RPMI7951 (cell line): ENCODE measurements at places on chromosomes 16 and 17. TPM values are rescaled to one million over a fixed set of nuclear protein-coding genes. Genes with fewer than 3 reads are reported as not detected.

DNA sequence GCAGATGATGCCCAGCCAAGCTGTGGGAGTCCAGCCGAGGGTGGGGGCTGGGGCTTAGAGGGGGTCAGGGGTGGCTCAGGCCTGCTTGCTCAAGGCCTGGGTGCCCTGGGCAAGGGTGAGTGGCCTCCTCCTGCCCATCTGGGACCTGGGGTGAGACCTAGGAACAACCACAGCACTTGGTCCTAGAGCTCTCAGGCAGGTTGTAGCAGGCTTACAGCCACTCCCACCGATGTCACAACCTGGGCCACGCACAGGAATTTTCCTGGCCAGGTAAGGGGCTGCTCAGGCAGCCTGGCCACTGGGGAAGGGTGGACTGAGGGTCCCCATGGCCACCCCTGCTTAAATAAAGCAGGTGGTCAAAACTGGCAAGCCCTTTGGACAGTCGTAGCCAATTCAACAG, 6.3 kb upstream of the SREBF1 start:
- DNase-seq, result no peak

DNA sequence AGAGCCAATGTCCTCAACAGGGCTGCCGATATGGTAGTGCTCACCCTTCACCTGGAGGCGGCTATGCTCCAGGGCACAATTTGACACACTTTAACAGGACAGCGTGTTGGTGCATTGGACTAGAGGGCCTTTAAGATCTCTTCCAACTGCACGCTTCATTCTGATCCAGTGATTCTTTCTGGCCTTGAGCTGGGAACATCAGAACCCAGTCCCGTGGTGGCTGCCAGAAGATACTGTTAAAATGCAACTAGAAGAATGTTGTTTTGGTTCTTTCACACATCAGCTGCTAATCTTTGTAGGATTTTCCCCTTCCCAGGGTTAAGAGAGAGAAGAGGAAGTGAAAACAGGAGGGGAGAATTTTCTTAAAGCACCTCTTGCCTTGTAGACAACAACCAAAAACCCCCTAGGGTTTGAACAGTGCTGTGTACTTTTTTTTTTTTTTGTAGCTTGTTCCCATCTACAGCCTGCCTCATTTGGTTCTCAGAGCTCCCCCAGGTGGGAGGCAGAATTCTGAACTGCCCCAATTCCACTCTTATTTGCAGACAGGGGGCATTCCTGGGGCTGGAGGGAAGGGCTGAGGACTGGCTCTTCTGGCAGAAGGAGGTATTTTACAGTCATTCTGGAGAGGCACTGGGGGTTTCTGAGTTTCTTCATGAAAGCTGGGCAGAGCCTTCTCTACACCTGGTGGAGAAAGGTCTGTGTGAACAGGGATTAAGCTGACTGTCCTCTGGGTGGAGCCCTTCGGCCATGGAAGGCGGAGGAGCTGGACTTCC, 32.4 kb downstream of the SMARCE1 start:
- peak; percentile 47 for DNase-seq

GRCh38 chr17:78269955-78270381, 38.5 kb downstream of the TMEM235 start:
- no peak for DNase-seq

- DNase-seq, result no peak
Measured at GRCh38 chr17:3035256-3035967, 28.0 kb downstream of the OR1D5 start.

- DNase-seq, result no peak
Measured at GRCh38 chr16:19875900-19876299, 8.7 kb downstream of the GPRC5B start.

GRCh38 chr16:88058136-88058535, 106.9 kb downstream of the BANP start:
- no peak for DNase-seq

DNA sequence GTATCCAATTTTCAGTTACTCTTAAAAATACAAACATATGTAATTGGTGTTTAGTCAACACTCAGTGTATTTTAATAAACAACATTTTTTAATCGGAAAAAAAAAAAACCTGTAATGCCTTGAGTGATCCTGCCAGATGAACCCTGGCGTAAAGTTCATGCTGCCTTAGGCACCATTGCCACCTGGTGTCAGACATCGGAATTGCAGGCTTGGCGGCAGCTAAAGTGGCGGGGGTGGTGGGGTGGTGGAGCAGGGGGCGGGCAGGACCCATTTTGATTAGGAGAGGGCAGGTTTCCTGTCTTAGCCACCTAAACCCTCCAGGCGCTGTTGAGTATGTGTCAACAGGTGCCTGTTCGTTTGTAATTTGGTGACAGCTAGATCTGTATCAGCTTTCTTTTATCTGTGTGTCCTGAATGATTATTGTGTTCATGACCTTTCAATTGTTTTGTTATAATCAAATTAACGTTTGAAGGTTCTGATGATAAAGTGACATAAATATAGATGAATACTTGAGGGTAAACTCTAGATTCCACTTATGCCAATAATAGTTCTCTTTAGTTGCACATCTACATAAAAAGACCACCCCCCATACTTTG, 588.7 kb downstream of the CDH13 start:
- peak; percentile 50 for DNase-seq

GRCh38 chr16:66604376-66605176, at the start of gene CMTM3:
CMTM3 (plus strand) TSS chr16:66604704; CDS start chr16:66604806, 102 bp downstream.
- peak; percentile 63 for DNase-seq

GRCh38 chr16:68400924-68401460, 47.3 kb downstream of the SMPD3 start:
- DNase-seq, result no peak

- DNase-seq, result peak; percentile 54
Measured at GRCh38 chr17:48814504-48814903, 2.5 kb downstream of the TTLL6 start.

GRCh38 chr16:2270588-2271470, 2.9 kb upstream of the RNPS1 start:
- no peak for DNase-seq

DNA sequence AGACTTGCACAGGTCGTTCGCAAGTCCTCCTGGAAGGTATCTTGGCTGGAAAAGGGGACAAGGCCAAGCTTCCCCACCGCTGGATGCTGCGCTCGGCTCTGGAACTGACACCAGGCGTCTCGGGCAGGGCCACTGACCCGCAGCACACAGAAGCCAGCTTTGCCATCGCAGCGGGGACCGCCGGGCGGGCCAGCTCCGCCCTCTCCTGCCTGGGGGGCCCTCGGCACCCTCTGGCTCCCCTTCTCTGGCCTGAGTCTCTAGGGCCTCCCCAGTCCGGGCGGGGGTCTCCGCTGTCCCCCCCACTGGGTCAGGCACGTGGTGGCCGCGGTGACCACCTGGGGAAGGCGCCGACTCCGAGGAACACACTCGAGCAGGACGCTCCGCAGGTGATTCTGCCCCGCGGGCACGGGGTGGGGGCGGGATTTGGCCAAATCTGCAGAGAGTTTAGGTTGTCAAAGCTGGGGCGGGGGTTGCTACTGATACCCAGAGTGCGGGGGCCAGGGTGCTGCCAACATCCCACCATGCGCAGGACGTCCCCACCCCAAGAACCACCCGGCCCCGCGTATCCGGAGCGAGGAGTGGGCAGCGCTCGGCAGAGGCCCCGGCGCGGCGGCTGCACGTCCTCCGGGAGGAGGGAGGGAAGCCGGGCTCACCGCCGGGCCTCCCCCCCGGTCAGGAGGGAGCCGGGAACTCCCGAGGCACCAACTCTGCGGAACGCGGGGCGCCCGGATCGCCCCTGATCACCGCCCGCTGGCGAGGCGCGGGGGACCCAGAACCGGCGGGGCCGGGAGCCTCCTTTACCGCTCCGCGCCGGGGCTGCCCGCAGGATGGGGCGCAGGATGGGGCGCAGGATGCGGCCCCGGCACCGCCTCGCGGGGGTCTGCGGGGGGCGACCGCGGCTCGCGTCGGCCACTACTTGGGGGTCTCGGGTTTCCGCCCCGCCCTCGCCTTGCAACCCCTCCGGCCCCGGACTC, 744 bp upstream of the METRNL start:
- no peak for DNase-seq

GRCh38 chr16:58020628-58021521, 4.7 kb upstream of the MMP15 start:
- DNase-seq, result peak; percentile 33

- DNase-seq, result no peak
Measured at GRCh38 chr16:1602285-1602684, 9.6 kb downstream of the IFT140 start.

DNA sequence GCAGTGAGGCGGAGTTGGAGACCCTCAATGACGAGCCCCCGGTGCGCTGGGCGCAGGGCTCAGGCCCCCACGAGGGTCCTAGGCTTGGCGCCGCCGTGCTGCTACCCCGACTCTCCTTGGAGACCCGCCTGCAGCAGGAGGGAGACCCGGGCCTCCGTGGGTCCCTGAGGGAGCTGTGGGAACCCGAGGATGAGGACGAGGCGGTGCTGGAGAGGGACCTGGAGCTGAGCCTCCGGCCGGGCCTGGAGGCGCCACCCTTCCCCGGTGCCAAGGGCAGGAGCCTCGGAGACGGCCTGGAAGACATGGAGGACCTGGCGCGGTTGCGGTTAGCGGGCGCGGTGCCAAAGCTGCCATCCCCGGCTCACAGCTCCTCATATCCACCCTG, 2.3 kb downstream of the MYO15B start:
- DNase-seq, result no peak

GRCh38 chr17:29292071-29292991, 1.6 kb downstream of the NUFIP2 start:
- DNase-seq, result peak; percentile 31

DNA sequence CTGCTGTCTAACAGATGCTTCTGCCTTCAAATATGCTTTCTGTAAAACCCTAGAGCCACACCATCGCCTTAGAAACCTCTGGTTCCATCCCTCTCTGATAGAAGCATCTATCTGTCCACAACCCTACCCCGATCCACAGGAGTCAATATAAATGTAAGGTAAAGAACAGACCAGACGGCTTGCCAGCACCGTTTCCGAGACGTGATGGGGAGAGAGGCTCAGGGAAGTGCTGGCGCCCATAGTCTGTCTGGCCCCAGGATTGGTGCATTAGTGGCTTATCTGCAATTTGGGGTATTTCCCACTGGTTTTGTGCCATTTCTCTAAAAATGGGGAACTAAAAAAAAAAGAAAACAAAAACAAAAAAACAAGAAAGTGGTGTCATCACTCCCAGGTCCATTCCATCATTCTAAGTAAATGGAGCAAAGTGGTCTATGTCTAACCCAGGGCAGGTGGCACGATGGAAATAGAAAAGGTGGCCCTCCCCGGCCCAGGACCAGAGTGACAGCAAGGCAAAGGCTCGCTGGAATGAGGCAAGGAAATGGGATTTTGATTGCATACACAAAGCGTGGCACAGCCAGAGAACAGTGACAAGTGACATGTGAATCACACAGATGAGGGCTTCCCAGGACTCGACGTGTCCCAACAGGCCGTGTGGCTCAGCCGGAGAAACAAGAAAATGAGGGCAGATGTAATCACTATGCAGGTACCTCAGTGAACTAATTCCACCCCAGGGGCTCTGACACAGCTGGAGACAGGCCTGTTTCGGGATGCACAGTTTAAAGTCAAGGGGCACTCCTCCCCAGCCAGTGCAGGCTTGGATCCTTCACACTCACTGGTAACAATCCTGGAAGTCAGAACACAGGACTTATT, 125.6 kb downstream of the GAS7 start:
- no peak for DNase-seq

- DNase-seq, result peak; percentile 39
Measured at GRCh38 chr17:64128787-64129514, 993 bp downstream of the ERN1 start.

- DNase-seq, result no peak
Measured at GRCh38 chr17:4375039-4375748, 8.7 kb upstream of the UBE2G1 start.

GRCh38 chr16:84832488-84833143, 12.8 kb downstream of the CRISPLD2 start:
- DNase-seq, result peak; percentile 60

- DNase-seq, result no peak
Measured at GRCh38 chr17:38674014-38674748, 576 bp downstream of the EPOP start.

DNA sequence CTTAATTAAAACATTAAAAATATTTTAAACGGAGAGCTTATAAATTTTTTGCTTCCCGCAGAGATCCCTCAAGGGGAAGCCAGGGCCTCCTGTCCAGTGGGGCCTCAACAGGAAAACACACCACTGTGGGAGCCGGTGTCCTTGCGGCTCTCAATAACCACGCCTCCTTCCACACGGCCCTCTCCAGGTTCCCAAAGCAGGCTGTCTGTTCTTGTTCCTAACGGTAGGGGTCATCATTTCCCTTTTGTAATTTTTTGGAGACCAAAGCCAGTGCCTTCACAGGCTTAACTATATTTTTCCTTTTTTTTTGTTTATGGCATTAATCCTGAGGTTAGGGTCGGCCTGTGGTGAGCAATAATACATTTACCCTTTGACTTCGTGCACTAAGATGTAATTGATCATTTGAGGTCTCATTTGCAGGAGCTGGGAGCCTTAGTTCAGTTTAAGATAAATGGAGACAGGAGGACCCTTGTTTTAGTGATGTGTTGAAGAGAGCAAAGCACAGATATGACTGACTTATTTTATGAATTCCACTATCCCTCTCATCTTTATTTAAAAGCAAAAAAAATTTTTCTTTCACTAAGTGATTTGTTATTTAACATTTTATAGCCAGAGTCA, 77.5 kb upstream of the N4BP1 start:
- DNase-seq, result peak; percentile 70

- peak; percentile 59 for DNase-seq
Measured at GRCh38 chr17:77036841-77037381, 103.9 kb upstream of the SEC14L1 start.

DNA sequence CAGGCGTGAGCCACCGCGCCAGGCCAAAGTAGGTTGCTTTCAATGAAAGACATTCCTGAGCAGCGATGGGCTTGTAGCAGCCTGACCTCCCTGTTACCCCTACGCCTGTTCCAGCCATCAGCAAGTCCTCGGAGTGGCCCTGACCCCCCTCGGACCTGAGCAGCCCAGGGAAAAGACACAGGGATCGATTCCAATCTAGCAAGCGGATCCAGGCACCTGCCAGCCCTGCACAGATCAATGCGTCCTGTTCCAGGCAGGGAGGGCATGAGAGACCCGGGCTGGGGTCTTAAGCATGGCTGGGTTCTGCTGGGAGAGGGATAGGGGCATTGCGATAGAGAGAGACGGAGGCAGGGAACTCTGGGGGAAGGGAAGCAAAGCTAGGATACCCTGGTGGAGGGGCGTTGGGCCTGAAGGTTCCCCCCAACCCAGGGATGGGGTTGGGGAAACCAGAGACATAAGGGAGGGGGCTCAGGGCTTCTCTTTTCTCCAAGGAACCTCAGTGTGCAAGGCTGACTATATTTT, 21.9 kb downstream of the SRCIN1 start:
- DNase-seq, result no peak

DNA sequence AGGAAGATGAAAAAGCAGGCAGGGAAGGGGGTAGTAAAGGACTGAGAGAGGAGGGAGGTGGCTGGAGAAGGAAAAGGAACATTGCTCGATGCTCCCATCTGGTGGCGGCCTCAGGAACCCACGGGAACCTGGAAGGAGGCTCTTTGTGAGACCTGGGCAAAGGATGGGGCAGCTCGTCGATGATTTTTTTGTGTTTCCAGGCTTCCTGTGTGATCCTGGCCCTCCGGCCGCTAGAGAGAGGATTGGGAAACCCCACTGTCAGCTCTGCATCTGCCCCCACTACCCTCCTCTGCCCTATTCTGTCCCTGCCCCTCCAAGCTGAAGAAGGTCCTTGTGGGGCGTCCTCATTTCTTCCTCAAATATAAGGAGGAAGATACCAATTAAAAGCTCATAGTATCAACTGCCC, 6.6 kb downstream of the WFIKKN2 start:
- DNase-seq, result peak; percentile 49

PDE6G gene
- 0.29 TPM in 1 of 2 replicates, not detected in the other for total RNA-seq

GAS2L2 gene
- not detected in 2 replicates for total RNA-seq

KCNAB3 gene
- total RNA-seq, result 1.1 TPM in 2 replicates

PRR29 gene
- total RNA-seq, result not detected in 2 replicates

FBXW10 gene
- under 0.01 TPM in 1 of 2 replicates, not detected in the other for total RNA-seq

DNAAF1 gene
- not detected in 2 replicates for total RNA-seq

HS3ST3A1 gene
- 14.7 and 14.9 TPM in 2 replicates for total RNA-seq

DNAAF8 gene
- total RNA-seq, result 0.36 and 0.49 TPM in 2 replicates

CD79B gene
- 0.20 TPM in 1 of 2 replicates, not detected in the other for total RNA-seq

MT4 gene
- total RNA-seq, result not detected in 2 replicates

TPSG1 gene
- total RNA-seq, result 0.24 TPM in 1 of 2 replicates, not detected in the other
